ENCODE measurements at places on chromosomes 5 and 9.

- no peak for DNase-seq
These were observed 31.4 kb downstream of the KCTD16 start for GRCh38 chr5:144202072-144202471.

DNA sequence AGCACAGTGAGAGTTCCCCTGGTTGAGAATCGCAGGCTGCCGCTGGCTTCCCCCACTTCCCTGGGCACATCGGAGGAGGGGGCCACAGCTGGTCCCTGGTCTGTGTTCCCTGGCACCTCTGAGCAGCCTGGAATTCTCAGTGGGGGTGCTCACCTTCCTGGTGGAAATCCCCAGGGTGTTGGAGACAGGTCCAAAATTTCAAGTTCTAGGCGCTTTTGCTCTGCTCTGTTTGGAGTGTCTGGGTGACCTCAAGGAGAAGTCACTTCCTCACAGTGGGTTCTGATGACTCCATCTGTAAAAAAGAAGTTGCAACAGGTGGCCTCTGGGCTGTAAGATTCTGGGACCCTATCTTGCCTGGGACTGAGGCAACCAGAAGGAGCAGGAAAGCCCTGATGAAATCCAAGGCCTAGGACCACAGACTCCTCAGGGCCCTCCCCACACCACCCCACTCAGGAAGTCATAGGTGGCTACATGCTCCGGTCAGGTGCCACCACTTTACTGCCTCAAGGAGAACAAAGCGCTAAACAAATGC lies at the start of gene TRAF1:
Gene TRAF1, minus strand, starts transcription at position 400 of the 532 bp plus-strand sequence. CDS start 721 bp downstream, outside the sequence.
- no peak for DNase-seq

DNA sequence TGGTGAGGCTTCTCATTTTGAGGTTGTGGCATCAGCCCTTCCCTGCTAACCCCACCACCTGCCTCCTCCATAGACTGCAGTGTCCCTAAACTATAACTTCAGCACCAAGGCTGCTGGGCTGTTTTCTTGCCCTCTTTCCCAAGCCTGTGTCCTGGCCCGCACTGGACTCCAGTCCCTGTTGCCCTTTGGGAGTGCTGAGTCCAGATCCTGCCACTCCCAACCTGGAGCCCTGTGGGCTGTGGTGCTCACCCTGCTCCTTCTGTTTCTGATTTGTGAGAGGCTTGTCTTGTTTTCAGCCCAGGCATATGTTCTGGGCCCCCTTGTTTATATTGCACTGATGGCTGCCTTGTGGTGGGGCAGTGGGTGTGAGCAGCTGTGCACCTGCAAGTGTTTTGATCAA lies 39.7 kb upstream of the RNU6ATAC start:
- no peak for DNase-seq

DNA sequence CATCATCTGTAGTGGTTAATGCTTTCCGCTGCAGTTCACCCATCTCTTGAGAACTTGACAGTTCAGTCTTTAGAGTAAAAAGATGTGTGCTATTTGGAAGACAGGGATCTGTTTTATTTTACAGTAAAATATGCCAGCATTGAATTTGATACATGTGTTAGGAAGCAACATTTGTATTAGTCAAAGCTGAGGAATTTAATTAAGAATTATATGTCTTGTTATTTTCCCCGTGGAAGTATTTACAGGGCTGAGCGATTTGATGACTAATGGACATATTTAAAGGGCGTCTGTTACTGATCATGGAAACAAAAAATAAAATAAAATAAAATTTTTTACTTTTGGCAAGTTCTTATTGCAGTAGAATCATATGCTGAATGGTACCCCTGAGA lies 101.3 kb downstream of the PAM start:
- no peak for DNase-seq

GRCh38 chr5:57950616-57951228 lies 468.1 kb upstream of the ACTBL2 start:
- DNase-seq, result no peak

DNA sequence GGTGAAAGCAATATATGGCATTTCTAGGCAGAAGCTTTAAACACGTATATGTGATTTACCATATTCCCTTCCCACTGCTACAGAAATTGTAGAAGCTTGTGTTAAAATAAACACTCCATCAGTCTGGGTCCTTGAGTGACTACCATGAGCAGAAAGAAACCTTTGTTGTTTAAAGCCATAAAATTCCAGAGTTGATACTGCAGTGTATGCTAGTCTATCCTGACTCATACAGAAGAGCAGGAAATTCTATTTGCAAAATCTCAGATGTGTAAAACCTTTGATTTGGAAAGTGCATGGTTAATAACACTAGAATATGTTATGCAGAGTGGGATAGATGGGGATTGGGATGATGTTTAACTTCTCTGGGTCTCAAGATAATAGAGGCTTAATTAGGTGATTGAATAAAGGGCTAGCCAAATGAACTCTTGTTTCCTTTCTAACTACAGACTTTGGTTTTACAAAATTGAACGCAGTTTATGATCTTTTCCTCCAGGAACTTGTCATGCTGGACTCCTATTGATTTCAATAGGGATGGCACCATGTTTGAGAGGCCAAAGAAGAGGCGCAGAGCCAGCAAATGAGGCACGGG lies 282.7 kb upstream of the VLDLR start:
- no peak for DNase-seq

DNA sequence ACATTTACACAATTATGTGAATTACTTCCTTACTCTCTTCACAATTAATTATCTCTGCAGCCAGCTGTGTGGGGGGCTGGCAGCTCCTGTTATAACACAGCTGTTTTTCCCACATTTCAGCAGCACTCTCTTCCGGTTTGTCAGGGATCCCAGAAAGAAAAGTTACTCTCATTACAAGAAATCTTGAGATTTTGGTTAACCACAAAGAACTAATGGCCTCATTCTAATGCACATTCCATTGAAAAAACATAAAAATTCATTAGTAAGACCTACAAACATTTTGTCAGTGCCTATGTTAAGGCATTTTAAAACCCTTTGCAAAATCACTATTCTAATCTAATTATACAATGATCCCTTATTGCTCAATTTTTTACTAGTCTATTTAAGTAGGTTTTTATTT lies 64.1 kb downstream of the PDE4D start:
- DNase-seq, result no peak

GRCh38 chr9:7161469-7161868 lies 403.7 kb downstream of the KDM4C start:
- no peak for DNase-seq

DNA sequence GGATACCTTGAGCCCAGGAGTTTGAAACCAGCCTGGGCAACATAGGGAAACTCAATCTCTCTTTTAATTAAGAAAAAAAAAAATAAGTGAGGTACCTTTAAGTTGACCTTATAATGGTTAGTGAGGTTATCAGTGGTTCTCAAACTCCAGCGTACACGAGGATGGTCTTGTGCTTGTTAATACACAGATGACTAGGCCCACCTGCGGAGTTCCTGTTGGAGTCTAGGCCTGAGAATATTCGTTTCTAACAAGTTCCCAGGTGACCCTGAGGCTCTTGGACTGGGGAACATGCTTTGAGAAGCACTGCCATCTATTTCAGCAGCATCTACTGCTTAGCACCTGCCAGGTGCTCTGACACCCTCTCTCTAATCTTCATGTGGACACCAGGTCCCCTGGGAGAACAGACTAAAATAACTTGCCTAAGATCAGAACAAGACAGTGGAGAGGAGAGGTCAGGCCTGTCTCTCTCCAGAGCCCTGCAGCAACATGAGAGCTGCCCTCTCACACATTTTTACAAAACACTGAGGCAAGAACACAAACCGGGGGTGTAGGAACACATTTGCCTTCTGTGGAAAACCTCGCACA lies 24.6 kb downstream of the TLE1 start:
- no peak for DNase-seq

DNA sequence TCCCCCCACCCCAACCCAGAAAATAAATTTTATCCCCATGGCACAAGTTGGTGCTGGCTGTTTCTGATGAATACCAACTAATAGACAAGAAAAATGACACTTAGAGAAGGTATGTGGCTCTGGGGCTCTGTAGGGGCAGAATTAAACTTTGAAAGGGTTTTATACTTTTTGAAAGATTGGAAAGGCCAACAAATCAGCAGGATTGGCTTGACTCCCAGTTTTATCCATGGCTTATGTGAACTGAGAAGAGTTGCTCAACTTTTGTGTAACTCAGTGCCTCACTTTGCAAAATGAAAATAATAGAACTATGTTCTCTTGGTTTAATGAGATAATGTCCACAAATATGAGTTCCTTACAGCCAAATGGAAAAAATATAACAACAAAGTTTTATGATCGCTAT lies 288.9 kb upstream of the KIF2A start:
- no peak for DNase-seq

GRCh38 chr9:93297659-93298497 lies 113.9 kb downstream of the WNK2 start:
- DNase-seq, result no peak

DNA sequence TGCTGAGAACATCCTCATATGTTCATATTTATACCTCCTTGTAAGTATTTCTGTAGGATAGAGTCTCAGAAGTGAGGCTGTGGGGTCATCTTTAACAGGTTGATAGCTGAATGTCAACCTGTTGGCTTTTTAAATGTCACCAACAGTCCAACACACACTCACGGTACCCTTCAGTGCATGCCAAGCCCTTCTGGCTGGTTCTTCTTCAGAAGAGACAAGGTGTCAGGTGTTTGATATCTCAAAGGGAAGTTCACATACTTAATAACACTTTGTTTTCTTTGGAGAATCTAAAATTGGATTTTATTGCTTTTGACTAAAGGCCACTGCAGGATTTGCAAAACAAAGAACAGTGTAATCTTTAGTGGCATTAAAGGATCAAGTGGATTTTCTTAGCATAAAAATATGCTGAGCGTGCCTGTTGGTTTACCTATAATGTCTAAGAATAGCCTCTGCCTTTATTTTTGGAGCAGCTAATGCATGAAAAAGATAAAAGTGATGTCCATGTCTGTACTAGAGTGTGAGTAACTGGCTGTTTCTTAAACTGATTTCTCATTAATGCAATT lies 58.2 kb downstream of the RGS3 start:
- DNase-seq, result no peak

- DNase-seq, result no peak
These were observed 205.0 kb upstream of the DAPK1 start for GRCh38 chr9:87292449-87293191.

DNA sequence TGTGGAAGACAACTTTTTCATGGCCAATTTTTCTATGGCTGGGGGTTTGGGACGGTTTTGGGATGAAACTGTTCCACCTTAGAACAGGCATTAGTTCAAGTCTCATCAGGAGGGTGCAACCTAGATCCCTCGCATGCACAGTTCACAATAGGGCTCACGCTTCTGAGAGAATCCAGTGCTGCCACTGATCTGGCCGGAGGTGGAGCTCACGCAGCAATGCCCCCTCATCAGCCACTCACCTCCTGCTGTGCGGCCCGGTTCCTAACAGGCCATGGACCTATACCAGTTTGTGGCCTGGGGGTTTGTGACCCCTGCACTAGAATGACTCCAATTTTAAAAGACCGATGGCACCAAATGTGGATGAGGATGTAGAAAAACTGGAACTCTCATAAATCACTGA lies 127.2 kb upstream of the IER5L start:
- DNase-seq, result no peak

- no peak for DNase-seq
These were observed 95.0 kb downstream of the MAN2A1 start for GRCh38 chr5:109784687-109785086.

DNA sequence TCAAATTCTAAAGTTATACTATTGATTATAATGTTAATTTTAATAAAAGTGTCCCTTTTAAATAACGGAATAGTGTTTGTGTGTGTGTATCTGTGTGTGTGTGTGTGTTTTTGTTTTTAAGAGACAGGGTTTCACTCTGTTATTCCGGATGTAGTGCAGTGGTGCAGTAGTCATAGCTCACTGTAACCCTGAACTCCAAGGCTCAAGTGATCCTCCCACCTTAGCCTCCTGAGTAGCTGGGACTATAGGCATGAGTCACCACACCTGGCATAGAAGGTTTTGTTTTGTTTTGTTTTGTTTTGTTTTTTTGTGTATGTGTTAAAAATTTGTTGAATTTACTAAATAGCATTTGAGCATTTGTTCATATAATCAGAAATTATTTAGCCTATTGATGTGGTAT lies 64.6 kb downstream of the YTHDC2 start:
- no peak for DNase-seq

GRCh38 chr5:133249593-133249992 lies 197.8 kb downstream of the HSPA4 start:
- no peak for DNase-seq

GRCh38 chr5:158552241-158552640 lies 547.5 kb downstream of the EBF1 start:
- no peak for DNase-seq

GRCh38 chr5:116944183-116944582 lies 369.6 kb upstream of the SEMA6A start:
- no peak for DNase-seq

DNA sequence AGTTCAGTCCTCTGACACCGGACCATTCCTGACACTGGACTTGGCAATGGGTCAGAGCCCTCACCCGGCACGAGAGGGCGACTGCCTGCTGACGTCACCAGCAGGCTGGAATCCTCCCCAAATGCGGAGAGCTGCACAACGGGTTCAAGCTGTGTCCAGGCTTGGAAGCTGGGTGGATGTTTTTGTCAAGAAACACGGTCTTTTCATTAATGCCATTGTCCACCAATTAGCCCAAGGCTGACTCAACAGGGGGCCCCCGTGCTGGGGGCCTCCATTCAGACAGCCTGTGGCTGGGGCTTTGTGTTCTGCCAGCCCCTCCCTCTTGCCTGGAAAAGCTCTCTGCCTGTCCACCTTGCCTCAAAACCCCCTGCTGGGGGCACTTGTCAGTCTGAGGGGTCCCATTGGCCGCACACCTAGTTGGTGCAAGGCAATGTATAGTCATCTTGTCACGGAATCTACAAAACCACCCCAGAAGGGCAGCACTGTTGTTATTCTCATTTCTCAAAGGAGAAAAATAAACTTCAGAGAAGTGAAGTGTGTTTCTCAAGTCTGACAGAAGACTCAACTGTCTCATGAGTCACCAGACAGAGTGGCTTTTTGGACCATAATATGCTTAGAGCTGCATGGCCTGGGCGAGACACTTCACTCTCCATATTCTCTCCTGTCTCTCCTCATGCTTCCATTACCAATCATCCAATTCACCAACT lies 24.6 kb downstream of the NDUFA8 start:
- no peak for DNase-seq

- DNase-seq, result no peak
These were observed 2.3 kb downstream of the CCDC69 start for GRCh38 chr5:151221574-151221973.

GRCh38 chr5:158414333-158414762 lies 555.4 kb upstream of the CLINT1 start:
- no peak for DNase-seq

DNA sequence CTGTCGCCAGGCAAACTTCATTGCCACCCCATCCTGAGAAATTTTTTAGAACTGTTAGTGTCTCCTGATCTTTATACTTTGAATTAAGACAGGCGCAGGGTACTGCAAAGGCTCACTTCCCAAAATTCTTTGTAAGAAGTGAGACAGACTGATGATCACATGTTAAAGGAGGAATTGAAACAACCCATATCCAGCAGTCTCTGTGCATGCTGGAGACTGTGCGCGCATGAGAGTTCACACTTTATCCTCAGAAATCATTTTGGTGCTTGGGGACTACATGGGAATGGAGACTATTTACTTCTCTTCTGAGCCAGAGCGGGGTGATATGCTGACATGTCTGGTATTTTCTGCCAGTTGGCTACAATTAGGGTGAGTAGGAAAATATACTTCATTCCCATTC lies 91.2 kb downstream of the ZNF474 start:
- no peak for DNase-seq

GRCh38 chr5:171647904-171648260 lies 137.7 kb upstream of the SMIM23 start:
- DNase-seq, result no peak

All from T-helper 2 cell (primary cell).